ENCODE measurements at places on chromosomes 2 and 18. TPM values are rescaled to one million over a fixed set of nuclear protein-coding genes. Genes with fewer than 3 reads are reported as not detected.

- peak overlapping the region; percentile 9 for H3K27ac ChIP-seq
- DNase-seq: no peak
- H3K27me3 ChIP-seq: no peaks in the 10 kb centered on the region
- H3K4me1 ChIP-seq: peaks cover 11% of the 10 kb centered on the region
Observed at GRCh38 chr2:111940333-111941196, 42.2 kb downstream of the MERTK start.

DNA sequence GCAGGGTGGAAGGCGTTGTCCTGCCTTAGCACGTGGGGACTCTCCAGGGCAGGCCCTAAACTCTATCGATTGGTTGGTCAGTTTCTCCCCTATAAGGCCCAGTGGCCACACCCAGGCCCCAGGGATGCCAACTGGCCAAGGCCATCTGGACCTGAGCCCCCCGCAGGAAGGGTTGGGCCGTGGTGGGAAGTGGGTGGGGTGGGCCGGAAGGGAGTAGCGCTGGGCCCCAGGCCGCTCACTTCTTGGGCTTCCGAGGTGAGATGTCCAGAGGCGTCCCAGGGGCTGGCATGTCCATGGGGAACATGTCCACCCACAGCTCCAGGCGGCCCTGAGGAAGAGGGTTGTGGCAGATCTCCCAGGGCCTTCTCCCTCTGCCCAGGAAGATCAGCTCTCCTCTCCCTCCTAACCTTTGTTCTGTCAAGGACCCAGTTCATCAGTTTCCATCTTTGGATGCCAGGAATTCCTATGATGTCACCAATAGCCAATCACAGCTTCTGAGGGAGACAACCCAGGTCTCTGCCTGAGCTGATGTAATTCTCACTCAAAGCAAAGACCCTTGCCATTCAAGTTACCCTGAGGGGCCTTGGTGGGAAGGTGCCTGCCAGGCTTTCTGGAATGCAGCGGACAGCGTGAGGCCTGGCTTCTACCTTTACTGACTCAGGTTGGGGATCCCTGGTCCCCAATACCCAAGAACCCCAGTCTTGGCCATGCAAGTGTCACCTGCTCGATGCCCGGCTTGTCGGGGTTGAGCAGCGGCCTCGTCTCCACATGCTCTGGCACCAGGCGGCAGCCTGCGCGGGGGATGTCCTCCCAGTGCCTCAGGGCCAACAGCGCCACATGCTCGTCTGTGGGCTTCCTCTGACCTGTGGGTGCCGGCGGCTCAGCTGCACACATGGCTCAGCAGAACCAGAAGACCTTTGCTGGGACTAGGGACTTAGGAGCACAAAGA is 14.4 kb downstream of the OTOF start:
- peak overlapping the region; percentile 91 for H3K27ac ChIP-seq
- DNase-seq: peak; percentile 70
- H3K36me3 ChIP-seq: no peaks in the 10 kb centered on the region
- peaks cover 32% of the 10 kb centered on the region for H3K4me1 ChIP-seq

DNA sequence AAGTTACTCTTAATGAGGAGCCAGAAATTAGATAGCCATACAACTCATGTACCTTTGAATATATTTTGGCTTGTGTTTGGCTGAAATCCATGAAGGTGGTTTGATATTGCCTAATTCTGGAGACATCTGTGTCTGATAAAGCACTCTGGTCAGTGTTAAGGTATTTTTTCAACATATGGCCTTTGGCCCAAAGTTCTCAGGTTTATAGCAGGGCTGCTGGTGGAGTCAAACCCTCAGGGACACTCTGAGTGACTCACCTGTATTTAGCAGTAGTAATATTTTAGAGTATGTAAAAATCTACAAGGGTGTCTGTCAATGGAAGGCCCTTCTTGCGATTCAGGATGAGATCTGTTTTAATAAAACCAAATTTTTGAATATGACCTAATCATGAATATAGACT is 666.5 kb downstream of the SLC4A3 start:
- H3K27ac ChIP-seq: no peak overlapping the region
- H3K36me3 ChIP-seq: no peaks in the 10 kb centered on the region
- no peaks in the 10 kb centered on the region for H3K4me1 ChIP-seq
- H3K27me3 ChIP-seq: no peaks in the 10 kb centered on the region

- no peak for DNase-seq
- H3K27me3 ChIP-seq: no peaks in the 10 kb centered on the region
- H3K4me3 ChIP-seq: no peak overlapping the region
- H3K4me1 ChIP-seq: peaks cover 28% of the 10 kb centered on the region
Observed at GRCh38 chr2:44250376-44250775, 24.9 kb upstream of the SLC3A1 start.

- no peak overlapping the region for H3K4me3 ChIP-seq
- H3K27ac ChIP-seq: no peak overlapping the region
- no peaks in the 10 kb centered on the region for H3K36me3 ChIP-seq
- DNase-seq: no peak
Observed at GRCh38 chr18:48197819-48198218, 211.4 kb downstream of the ZBTB7C start.

GRCh38 chr2:16104315-16104948 is 164.1 kb downstream of the MYCN start:
- H3K36me3 ChIP-seq: peaks cover 1% of the 10 kb centered on the region
- no peaks in the 10 kb centered on the region for H3K27me3 ChIP-seq
- H3K4me1 ChIP-seq: peaks cover 74% of the 10 kb centered on the region
- H3K27ac ChIP-seq: peak overlapping the region; percentile 48
- DNase-seq: no peak

DNA sequence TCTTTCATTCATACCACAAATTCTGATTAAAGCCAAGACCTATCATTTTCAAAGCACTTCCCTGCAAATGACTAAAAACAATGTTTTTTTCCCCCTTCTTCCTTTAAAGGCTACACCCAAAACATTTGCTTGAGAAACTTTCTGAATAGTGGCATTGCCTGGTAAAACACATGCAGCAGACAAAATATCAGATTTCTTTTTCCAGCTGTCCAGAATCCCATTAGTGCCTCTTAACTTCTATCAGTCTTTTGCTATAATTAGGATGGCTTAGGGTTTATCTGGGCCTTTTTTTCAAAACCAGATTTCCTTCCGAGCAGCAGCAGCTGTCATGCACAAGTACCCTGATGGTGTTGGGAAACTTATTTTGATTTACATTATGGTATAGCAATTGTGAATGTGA is 50.6 kb downstream of the ALPK2 start:
- H3K27me3 ChIP-seq: no peaks in the 10 kb centered on the region
- no peaks in the 10 kb centered on the region for H3K36me3 ChIP-seq
- H3K4me3 ChIP-seq: no peak overlapping the region

The SEH1L gene
- 118 TPM for total RNA-seq

The NOL4 gene
- not detected for total RNA-seq

The DDX1 gene
- 145 TPM for total RNA-seq

The RAX gene
- total RNA-seq: not detected

The HAT1 gene
- 74.3 TPM for total RNA-seq

Data from Caco-2 (cell line).